ENCODE measurements at places on chromosomes 6 and 20. TPM values are rescaled to one million over a fixed set of nuclear protein-coding genes. Genes with fewer than 3 reads are reported as not detected.

DNA sequence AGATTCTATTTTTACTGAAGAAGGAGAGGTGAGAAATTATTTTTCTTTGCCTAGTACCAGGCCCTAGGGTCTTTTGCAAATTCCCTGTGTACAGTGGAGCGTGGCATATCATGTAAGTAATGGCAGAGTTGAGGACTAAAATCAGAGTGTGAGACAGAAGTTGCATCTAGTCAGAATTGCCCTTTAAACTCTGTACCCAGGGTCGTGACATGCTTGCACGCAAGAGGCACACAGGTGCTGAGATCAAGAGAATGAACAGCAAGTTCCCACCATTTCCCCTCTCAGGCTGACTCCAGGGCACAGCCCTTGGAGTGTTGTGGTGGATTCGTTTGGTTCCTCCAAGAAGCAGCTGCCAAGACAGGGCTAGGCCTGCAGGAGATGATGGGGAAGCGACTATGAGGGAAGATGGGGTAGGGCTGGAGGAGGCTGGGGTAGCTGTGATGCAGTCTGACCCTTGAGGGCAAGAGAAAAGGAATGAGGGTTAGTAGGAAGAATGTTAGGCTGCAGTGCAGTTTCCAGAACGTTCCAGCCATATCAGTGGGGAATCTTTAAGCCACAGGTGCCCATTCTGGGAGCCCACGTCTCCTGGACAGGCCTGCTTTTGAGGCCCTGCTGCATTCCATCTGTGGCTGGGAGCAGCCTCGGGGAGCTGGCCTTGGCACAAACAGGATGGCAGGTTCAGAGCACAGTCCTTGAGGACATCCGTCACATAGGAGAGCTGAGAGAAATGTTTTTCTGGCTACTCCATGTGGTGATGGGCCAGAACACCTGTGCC, 6.9 kb downstream of the NELFCD start:
- H3K36me3 ChIP-seq: peaks cover 41% of the 10 kb centered on the region
- H3K27me3 ChIP-seq: no peaks in the 10 kb centered on the region
- H3K27ac ChIP-seq: no peak overlapping the region

DNA sequence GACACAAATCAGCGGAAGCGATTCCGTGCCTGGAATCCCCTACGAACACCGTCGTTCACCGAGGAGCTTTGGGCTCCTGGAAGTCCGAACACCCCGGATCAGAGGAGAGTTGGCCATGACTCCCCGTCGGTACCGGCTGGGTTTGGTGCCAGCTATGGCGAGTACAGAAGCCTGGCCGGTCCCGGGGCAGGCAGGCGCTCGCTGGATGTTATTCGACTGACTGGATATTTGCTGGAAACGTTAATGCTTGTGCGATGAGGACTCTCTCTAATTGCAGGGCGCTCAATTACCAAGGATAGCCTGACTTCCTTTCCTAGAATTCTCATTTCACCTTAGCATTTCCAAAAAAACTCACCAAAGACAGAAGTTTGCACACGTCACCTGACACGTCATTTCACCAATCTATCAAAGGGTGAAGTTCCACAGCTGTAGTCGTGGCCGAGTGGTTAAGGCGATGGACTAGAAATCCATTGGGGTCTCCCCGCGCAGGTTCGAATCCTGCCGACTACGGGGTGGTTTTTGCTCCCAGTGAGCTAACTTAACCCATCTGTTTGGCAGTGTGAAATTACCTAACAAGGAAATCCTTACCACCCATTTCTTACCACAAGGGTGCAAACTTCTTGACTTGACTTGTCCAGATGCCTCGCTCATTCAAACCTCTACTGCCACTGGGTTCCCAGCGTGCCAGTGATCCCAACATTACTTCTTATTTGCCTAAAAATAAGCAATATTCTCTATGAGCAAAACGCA, 22.7 kb upstream of the ZNF184 start:
- H3K36me3 ChIP-seq: no peaks in the 10 kb centered on the region
- no peaks in the 10 kb centered on the region for H3K27me3 ChIP-seq
- no peaks in the 10 kb centered on the region for H3K4me1 ChIP-seq

The TRIM10 gene
- total RNA-seq: not detected

GRCh38 chr6:155420492-155420891, 35.1 kb downstream of the NOX3 start:
- H3K36me3 ChIP-seq: no peaks in the 10 kb centered on the region
- no peak overlapping the region for H3K4me3 ChIP-seq
- no peaks in the 10 kb centered on the region for H3K27me3 ChIP-seq
- no peak for DNase-seq

DNA sequence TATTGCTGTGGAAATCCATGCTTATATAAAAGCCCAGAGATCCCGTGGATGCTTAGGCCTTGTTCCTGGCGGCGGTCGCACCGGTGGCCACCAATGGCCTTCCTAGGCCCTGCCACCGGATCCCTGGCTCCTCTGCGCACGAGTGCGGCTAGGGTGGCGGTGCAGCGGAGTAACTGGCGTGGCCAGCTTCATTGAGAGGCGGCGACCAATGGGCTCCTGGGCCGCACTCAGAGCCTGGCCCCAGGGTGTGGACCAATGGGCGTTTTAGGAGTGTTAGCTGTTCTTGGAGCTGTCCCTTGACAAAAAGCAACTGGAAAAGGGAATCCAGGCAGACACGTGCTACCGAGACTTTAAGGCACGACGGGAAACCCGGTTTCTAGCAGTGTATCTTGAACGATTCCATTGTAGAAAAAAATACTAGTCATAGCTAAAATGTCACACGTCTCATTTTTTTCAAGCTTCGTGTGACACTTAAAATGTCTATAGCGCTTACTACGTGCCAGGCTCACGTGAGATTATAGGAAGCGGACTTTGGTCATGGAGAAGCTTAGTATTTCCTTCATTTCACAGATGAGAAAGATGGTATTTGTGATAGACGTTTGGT, 1.7 kb downstream of the AMD1 start:
- peak overlapping the region; percentile 93 for H3K4me3 ChIP-seq
- peak; percentile 70 for DNase-seq
- H3K4me1 ChIP-seq: peaks cover 20% of the 10 kb centered on the region
- H3K36me3 ChIP-seq: no peaks in the 10 kb centered on the region
- H3K27ac ChIP-seq: peak overlapping the region; percentile 93

The NRSN1 gene
- not detected for total RNA-seq

The ELOVL4 gene
- total RNA-seq: 3.2 TPM

DNA sequence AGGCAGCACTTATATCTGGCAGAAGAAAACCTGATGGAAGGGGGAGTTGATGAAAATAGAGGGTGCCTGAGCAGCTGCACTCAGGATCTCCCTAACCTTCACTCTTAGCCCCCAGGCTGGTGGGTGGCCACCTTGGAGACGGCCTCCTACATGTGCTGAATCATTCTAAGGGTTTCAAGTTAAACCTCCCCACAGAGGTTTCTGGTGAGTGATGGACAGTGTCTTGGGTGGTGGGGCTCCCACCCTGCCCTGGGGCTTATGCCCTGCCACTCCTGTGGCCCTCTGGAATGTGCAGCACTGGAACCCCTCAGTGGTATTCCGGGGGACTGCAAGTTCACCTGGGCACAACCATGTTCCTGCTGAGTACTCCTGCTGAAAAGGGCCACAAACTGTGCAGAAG, 357.2 kb downstream of the CD83 start:
- no peak for DNase-seq
- no peak overlapping the region for H3K4me3 ChIP-seq
- no peaks in the 10 kb centered on the region for H3K27me3 ChIP-seq
- peaks cover 32% of the 10 kb centered on the region for H3K4me1 ChIP-seq
- no peaks in the 10 kb centered on the region for H3K36me3 ChIP-seq

DNA sequence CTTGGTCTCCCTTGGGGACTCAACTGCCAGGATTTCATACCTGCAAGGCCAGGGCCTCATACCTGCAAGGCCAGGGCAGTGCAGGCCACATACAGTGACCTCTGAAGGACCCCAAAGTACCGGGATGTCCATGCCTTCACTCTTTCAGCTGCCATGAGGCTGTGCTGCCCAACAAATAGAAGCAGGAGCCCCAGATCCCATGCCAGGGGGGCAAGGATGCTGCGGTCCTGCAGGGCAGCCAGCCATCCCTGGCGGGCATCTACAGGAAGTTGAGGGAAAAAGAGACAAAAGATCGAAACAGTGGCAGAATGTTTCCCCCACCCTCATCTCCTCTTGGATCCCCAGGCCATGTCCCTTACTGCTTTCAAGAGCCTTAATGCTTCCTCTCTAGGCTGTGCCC, 799 bp downstream of the NRM start:
- H3K27ac ChIP-seq: peak overlapping the region; percentile 92
- no peak for DNase-seq
- peaks cover 35% of the 10 kb centered on the region for H3K4me1 ChIP-seq
- H3K27me3 ChIP-seq: no peaks in the 10 kb centered on the region

DNA sequence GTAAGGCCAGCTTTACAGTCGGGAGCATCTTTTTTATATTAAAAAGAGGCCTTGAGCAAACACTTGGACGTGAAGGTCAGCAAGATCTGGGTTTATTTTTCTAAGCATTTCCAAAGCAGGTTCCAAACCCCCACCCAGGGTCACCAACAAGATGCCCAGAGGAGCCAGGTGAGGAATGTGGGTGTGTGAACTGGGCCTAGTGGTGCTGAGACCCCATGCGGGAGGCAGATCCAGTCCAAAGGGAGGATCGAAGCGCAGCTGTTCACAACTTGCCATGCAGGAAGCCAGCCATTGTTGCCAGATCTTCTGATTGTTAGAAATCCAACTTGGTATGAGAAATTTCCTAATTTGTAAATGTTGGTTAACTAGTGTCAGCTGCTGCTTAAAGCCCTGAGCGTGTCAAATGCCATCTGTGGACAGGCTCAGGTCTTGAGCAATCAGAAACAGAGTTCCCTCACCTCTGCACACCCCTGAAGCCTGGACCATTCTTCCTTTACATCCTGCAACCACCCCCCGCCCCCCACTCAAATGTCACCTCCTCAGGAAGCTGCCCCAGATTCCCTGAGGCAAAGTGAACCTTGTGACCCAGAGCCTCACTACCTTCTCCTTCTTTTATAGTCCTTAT, 46.5 kb downstream of the NFATC2 start:
- no peak overlapping the region for H3K27ac ChIP-seq
- H3K36me3 ChIP-seq: no peaks in the 10 kb centered on the region
- no peaks in the 10 kb centered on the region for H3K27me3 ChIP-seq
- H3K4me3 ChIP-seq: no peak overlapping the region
- peaks cover 11% of the 10 kb centered on the region for H3K4me1 ChIP-seq

The MED20 gene
- 5.6 TPM for total RNA-seq

GRCh38 chr6:159726255-159726917, 920 bp upstream of the WTAP start:
- H3K4me1 ChIP-seq: peaks cover 38% of the 10 kb centered on the region
- H3K36me3 ChIP-seq: no peaks in the 10 kb centered on the region
- peak overlapping the region; percentile 99 for H3K27ac ChIP-seq
- no peak for DNase-seq

The PRDM1 gene
- 7.9 TPM for total RNA-seq

GRCh38 chr6:26570027-26570809, 26.5 kb upstream of the ABT1 start:
- H3K27ac ChIP-seq: no peak overlapping the region
- DNase-seq: no peak
- H3K4me3 ChIP-seq: no peak overlapping the region
- no peaks in the 10 kb centered on the region for H3K27me3 ChIP-seq

DNA sequence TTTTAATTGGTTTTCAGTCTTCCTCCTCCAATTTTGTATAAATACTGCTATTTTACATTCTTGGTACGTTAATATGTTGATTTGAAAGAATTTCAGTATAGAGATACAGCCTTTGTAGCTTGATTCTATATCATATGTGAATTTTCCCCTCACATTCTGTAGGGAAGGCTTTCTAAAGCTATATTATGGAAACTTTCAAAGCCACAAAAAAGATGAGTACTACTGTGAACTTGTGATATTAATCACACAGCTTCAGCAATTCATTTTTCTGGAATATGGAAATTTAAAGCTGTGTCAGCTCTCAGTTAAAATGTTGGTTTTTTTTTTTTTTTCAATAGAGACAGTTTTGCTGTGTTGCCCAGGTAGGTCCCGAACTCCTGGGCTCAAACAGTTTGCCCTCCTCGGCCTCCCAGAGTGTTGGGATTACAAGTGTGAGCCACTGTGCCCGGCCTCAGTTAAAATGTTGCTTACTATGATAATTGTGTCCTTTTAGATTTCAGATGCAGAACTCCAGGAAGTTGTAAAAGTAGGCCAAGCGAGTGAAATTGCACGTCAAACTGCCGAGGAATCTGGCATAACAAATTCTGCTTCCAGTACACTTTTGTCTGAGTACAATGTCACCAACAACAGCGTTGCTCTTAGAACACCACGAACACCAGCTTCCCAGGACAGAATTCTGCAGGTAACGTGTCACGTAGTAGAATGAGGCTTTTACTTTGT, 20.6 kb downstream of the CDC5L start:
- peaks cover 48% of the 10 kb centered on the region for H3K36me3 ChIP-seq
- no peaks in the 10 kb centered on the region for H3K27me3 ChIP-seq
- no peak for DNase-seq
- no peak overlapping the region for H3K27ac ChIP-seq

DNA sequence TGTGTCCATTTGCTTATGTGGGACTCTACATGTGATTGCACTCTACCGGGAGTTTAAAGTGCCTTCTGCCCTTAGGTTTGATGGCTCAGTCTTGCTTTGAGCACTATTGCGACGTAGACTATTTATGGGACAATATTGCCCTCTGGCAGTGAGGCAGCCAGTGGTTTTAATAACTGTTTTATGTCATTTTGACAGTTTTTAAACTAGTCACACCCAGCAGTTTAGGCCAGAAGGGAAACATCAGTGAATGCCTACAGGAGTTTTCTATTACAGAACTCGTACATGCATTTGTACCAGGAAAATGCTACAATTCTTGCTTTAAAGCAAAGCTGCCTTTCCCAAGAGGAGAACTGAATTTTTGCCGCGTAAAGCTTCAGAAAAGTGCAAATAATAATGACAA, 813.7 kb downstream of the KIF16B start:
- no peak for DNase-seq
- H3K36me3 ChIP-seq: no peaks in the 10 kb centered on the region
- peaks cover 38% of the 10 kb centered on the region for H3K4me1 ChIP-seq
- H3K27me3 ChIP-seq: no peaks in the 10 kb centered on the region

The ISM1 gene
- 25.1 TPM for total RNA-seq

DNA sequence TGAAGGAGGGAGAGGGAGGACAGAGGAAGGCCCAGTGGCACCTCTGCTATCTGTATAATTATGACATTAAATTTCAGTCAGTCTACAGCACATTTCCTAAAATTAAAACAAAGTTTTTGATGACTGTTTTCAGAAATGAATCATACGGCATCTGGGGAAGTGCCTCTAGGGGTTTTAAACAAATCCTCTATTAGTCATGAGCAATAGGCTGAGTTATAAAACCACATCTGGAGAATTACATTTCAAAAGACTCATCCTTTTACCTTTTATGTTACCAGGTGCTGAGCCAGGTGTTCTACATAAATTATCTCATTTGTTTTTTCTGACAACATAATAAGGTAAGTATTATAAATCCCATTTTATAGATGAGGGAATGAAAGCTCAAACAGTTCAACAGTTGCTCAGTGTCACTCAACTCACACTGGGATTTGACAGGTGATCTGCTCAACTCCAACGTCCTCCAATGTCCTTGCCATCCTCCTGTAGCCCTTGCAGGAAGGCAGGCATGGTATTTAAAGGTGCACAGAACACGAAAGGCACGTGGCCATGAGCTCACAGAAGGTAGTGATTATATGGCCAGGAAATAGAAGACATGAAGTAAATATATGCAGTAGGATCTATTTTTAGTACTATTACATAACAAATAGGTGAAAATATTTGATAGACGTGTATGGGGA, 184.2 kb upstream of the MAN1A1 start:
- no peak for DNase-seq
- H3K27ac ChIP-seq: no peak overlapping the region
- H3K27me3 ChIP-seq: no peaks in the 10 kb centered on the region
- H3K4me1 ChIP-seq: no peaks in the 10 kb centered on the region
